ENCODE measurements at places on chromosomes 1 and 21.

GRCh38 chr1:84936116-84936810, 43.3 kb upstream of the LPAR3 start:
- DNase-seq, result peak; percentile 64

DNA sequence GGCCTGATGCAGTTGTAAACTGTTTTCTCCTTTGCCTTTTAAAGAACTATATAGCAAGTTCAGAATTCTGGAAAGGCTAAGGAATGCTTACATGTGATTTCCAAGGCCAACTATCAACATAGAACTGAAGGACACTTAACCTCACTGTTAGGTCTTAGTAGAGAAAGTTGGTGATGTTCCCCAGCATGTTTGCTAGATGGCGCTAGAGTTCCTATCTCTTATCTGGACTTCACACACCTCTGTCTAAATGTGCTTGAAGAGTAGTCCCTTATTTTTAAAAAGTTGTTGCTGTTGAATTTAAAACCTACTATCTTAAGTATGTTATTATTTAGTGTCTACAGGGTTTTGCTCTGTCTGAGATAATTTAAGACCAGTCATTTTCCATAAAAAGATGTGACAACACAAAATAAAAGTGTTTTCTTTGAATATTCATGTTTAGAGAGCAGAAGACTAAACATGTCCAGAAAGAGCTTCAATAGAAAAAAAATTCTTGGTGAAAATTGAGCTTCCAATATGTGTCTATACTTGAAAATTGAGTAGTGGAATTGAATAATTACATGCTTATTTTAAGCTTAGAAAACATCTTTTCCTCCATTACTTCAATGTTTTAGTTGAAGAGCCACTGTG, 237.3 kb downstream of the S1PR1 start:
- DNase-seq, result no peak

DNA sequence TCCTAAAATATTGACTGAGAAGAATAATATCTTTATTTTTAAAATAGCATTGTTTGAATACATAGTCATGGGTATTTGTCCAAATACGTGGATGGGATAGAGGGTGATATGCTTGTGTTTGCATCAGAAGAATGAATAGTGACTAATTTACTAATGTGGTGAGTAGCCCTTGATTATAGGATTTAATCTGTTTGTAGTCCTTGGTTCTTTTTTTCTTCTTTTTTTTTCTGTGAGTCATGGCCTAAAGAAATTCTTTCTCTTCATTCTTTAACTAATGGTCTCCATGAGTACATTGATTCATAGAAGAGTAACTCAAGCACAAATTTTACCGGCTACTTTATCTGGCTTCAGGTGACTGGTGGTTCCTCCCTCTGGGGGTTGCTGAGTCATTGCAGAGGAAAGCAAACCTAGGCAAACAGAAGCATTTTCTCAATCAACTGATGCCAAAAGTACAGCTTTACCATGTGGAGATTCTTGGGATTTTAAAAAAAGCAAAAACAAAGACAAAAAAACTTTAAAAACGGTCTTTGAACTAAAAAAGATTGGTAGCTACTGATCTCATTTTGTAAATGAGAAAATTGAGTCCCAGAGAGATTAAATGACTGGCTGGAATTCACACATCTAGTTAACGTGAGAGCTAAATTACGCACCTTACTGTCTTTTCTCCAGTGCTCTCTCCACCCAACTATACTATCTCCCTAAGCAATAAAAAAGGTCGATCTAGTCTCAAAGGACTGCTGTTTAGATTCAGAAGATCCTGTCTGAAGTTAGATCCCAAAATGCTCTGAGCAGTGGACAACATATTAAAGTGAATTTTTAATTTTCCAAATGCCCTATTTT, 40.5 kb downstream of the AK5 start:
- DNase-seq, result no peak

GRCh38 chr21:39047046-39047445, 136.2 kb downstream of the PSMG1 start:
- no peak for DNase-seq

DNA sequence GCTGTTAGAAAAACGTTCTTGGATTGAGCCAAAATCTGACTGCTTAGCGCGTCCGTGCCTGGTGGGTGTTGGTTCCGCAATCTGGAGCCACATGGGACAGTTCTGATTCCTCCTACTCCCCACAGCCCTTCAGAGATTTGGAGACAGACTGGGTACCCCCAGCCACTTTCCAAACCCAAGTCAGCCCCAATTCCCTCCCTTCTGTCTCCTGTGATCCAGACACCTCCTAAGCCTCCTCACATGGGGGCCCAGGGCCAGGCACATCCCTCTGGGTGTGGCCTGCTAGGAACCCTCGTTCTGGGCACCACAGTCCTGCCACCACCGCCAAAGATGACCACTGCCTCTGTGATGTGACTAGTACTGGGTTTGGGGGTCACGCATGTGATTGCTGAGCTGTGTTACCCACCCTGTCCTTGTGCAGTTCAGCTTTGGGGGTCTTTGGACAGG, 4.8 kb downstream of the PLA2G5 start:
- DNase-seq, result no peak

GRCh38 chr1:89608319-89608983, 24.5 kb upstream of the LRRC8C start:
- DNase-seq, result no peak

- DNase-seq, result no peak
Measured at GRCh38 chr1:24193046-24193445, 6.0 kb upstream of the IFNLR1 start.

GRCh38 chr1:176858433-176858916, 306.0 kb downstream of the ASTN1 start:
- no peak for DNase-seq

GRCh38 chr1:105914403-105914802, 1142.1 kb upstream of the PRMT6 start:
- DNase-seq, result no peak

GRCh38 chr1:24567792-24568388, 12.0 kb downstream of the NCMAP start:
- DNase-seq, result no peak

DNA sequence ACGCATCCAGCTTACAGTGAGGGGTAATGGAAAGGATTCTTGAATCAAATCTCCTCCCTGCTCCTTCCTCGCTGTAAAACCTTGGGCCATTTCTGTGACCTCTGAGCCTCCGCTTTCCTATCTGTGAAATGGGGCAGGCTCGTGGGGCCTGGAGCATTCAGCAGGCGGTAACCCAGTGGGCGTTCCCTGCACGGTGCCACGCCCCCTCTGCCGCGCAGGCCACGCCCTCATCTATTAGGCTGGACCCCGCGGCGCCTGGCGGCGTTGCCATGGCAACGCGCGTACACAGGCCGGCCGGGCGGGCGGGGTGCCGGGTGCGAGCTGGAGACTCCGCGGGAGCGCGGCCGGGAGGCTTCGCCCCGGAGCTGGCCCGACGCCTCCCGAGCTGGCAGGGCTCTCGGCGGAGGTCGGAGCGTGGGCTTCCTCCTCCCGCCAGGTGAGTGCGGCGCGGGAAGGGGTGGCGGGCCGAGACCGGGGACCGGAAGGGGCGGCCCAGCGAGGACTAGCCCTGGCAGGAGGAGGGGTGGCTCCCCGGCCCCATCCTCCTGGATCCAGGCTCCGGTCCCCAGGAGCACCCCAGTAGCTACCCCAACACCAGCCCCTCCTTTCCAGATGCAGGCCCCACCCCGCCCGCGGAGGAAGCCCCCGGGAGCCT, at the start of gene FHAD1:
Gene FHAD1, plus strand, starts transcription at position 264 of the 655 bp plus-strand sequence. CDS start 4,562 bp downstream, outside the sequence.
- peak; percentile 45 for DNase-seq

- no peak for DNase-seq
Measured at GRCh38 chr1:18256282-18257235, 149.0 kb downstream of the IGSF21 start.

- no peak for DNase-seq
Measured at GRCh38 chr1:93489756-93490155, 41.8 kb downstream of the FNBP1L start.

GRCh38 chr1:54971317-54971791, 9.1 kb upstream of the TMEM61 start:
- no peak for DNase-seq

DNA sequence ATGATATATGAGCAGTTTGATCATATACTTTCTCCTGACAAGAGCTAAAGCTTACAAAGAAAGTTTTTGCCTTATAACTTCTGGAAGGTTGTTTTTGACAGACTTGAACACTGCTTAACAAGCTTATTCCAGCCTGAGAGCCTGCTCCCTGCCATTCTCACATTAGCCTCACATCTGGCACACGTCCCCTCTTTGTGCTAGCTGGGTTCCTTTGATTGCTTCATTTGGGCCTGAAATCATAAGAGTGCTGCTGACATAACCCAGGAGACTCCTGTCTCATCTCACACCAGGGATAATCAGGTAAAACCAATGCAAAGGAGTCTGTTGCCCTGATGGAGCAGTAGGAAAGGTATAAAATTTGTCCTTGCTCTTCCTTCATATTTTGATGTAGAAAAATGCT, 1411.7 kb upstream of the B3GALT2 start:
- DNase-seq, result no peak

- DNase-seq, result no peak
Measured at GRCh38 chr21:38958323-38958705, 152.6 kb downstream of the ETS2 start.

- DNase-seq, result no peak
Measured at GRCh38 chr1:87980494-87980893, 651.8 kb downstream of the LMO4 start.

- DNase-seq, result no peak
Measured at GRCh38 chr1:69569576-69570328, 2.0 kb downstream of the LRRC7 start.

DNA sequence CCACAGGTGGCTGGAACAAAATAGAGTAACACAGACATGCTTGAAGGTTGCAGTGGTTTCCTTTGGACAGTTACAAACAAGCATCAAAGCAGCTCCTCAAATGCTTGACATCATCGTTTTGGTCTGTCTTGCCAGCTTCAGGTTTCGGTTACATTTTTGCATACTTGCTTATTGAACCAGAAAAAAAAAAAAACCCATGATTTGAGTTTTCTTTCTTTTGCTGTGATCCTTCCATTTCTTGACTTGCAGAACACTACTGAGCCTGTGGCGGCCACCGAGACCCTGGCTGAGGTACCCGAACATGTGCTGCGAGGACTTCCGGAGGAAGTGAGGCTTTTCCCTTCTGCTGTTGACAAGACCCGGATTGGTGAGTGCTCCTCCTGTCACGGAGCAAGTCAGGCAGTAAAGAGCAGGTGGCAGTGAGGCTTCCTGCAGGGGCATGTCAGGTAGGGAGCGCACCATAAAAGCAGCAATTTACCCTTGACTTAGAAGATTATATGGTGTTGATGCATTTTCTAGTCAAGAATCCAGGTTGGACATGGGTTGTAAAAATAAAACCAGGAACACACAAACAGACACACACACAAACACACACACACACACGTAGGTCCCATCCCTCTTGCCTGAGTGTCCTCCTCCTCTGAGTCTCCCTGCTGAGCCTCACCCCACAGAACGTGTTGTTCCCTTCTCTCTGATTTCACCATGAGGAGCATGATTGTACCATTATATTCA, 30.9 kb downstream of the PRDM2 start:
- DNase-seq, result peak; percentile 45

GRCh38 chr1:221998186-221998612, 256.3 kb upstream of the DUSP10 start:
- DNase-seq, result no peak

GRCh38 chr1:15046487-15047165, 106.9 kb upstream of the TMEM51 start:
- peak; percentile 59 for DNase-seq

DNA sequence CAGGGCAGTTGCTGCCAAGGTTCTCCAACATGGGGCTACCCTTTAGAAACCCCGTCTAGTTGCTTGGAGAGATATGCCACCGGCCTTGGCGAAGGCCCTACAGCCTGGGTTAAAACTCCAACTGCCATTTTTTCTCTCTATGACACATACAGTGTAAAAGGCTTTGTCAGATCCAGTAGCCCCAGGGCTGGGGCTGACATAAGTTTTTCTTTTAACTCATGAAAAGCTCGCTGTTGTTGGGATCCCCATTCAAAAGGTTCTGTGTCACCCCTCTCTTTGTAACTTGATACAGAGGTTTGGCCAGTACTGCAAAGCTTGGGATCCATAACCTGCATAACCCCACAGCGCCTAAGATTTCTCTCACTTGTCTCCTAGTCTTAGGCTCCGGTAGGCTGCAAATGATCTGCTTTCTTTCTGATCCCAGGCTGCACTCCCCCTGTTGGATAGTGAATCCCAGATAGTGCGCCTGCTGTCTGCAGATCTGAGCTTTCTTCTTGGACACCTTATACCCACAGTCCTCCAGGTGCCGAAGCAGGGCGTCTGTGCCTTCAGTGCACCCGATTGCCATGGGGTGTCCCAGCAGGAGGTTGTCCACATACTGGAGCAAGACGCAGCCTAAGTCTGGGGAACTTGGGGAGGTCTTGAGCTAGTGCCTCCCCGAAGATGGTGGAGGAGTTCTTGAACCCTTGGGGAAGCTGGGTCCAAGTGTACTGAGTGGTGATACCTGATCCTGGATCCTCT, 406.2 kb downstream of the TGFB2 start:
- DNase-seq, result no peak

DNA sequence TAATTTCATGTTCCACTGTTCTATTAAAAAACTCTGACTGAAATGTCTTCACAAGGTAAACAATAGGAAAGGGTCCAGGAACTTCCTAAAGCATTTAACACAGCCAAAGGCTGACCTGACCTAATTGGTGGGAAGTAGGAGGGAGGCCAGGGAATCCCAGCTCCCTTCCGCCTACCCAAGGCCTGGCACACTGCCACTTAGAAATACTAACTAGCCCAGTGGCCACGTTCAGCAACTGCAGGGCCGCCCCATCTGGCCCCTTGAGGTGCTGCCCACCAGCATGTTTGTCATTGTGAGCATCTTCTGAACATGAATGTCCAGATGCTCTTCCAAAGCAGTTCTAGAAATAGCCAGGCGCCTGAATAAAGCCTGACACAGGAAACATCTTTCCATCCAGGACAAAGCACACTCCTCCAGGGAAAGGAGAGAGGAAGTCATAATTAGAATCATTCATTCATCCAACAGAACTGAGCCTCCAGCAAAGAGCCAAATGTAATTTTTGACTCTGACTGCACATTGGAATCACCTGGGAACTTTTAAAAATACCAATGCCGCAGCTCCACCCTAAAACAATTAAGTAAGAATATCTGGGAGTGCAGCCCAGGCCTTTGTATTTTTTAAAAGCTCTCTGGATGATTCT, 44.6 kb upstream of the BCL9 start:
- DNase-seq, result no peak

DNA sequence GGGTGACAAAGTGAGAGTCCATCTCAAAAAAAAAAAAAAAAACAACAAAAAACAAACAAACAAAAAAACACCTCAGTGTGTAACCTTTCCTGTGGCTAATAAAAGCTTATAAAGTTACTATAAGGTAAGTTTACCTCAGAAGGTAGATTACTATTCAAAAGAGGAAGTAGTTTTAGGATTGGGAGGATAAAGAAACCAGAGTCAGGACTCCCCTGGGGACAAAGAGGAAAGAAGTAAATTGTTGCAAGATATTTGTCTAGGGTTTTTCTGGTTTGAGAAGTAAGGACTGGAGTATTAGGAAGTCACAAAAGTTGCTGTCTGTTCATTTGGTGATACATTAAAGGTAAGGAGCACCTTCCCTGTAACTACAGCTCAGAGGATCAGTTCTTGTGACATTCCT, 23.8 kb upstream of the CENPF start:
- no peak for DNase-seq

Data from DMS79 treated with DMSO at 0.1 percent for 48 hours (cell line).